ENCODE measurements at places on chromosomes 5 and 9. TPM values are rescaled to one million over a fixed set of nuclear protein-coding genes. Genes with fewer than 3 reads are reported as not detected.

DNA sequence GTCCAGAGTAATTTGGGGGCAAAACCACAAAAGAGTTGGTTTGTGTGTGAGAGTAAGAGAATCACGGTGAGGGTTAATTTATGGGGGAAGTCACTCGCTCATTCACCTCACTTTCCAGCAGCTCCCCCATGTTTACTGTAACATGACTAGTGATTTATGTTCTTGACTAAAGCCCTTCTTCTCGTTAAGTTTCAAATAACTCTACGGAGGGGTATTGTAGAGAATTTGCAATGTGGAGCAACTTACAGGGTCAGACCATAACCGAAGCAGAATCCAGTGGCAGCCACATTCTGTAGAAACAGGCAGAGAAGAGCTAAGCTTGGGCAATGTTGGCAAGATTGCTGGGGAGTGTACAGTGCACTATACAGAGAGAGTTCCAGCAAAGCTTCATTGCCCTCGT is 760.6 kb downstream of the IRX1 start:
- H3K4me3 ChIP-seq = no peak overlapping the region
- DNase-seq = no peak
- no peaks in the 10 kb centered on the region for H3K27me3 ChIP-seq
- no peaks in the 10 kb centered on the region for H3K36me3 ChIP-seq

The PLPPR1 gene
- 3.2 TPM for total RNA-seq

DNA sequence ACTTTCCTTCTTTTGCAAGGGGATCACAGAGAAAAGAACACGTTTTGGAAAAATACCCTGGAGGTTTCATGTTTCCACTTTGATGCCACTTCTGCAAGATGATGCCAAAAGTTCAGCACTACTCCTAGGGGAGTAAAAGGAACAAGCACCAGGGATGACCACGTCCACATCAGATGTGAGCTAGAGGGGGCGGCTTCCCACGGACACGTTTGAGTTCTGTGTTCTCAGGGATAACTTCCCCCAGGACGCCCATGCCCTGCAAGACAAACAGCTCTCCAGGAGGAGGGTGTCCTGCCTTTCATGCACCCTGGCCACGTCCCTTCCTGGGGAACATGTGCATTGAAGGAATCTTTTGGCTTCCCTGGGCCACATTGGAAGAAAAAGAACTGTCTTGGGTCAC is 66.6 kb upstream of the TRIO start:
- H3K27me3 ChIP-seq = no peaks in the 10 kb centered on the region
- no peak overlapping the region for H3K27ac ChIP-seq
- H3K4me1 ChIP-seq = no peaks in the 10 kb centered on the region
- H3K36me3 ChIP-seq = no peaks in the 10 kb centered on the region

- no peak overlapping the region for H3K27ac ChIP-seq
- no peaks in the 10 kb centered on the region for H3K4me1 ChIP-seq
- DNase-seq = no peak
- no peak overlapping the region for H3K4me3 ChIP-seq
Measured at GRCh38 chr9:110486218-110486617, 93.3 kb downstream of the SVEP1 start.

Data from neural progenitor cell (in vitro differentiated cells).